ENCODE measurements at places on chromosomes 11 and 22. TPM values are rescaled to one million over a fixed set of nuclear protein-coding genes. Genes with fewer than 3 reads are reported as not detected.

Gene EIF4G2
- total RNA-seq, result 561 TPM

Gene GALNT18
- total RNA-seq, result 38.8 TPM

Gene NPTXR
- 0.48 TPM for total RNA-seq

Gene CELSR1
- 81.2 TPM for total RNA-seq

Gene TRIM34
- total RNA-seq, result 9.6 TPM

Gene HBG2
- not detected for total RNA-seq

Gene FXYD2
- 59.8 TPM for total RNA-seq

Gene JAML
- total RNA-seq, result not detected

Gene PTPRCAP
- 0.24 TPM for total RNA-seq

Gene LRRC32
- total RNA-seq, result 0.72 TPM

Gene ROBO4
- total RNA-seq, result 0.72 TPM

Gene MMP7
- 1.3 TPM for total RNA-seq

Gene RAG1
- total RNA-seq, result 1.7 TPM

Gene RIMBP3C
- total RNA-seq, result 0.21 TPM

Data from tracheal epithelial cell (primary cell).